ENCODE measurements at places on chromosomes 13 and 19. TPM values are rescaled to one million over a fixed set of nuclear protein-coding genes. Genes with fewer than 3 reads are reported as not detected.

The APOC4 gene
- not detected for total RNA-seq

- no peak for DNase-seq
Measured at GRCh38 chr13:68696907-68697306, 1410.7 kb upstream of the ATXN8OS start.

- DNase-seq, result no peak
Measured at GRCh38 chr13:104522235-104523072, 1456.2 kb upstream of the SLC10A2 start.

The SRRM5 gene
- 0.79 TPM for total RNA-seq

DNA sequence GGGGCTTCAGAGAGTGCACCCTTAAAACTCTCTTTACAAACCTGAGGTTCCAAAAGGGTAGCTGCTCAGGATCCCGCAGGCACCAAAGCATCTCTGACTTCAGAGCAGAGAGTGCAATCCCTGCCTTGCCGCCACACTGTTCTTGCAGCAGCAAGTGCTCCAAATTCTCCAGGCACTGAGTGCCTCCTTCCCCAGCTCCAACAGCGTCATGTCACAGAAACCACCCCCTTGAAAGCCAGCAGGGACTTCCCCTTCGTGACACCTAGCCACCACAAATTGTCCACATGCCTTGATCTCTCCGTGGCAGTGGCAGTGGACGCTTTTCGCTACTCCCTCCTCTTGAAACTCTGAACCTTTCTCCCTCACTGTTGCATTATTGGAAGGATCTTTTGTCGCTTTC is 39.9 kb downstream of the MBNL2 start:
- DNase-seq, result no peak

The ZNF121 gene
- 55.7 TPM for total RNA-seq

GRCh38 chr13:28324181-28324789 is 170.6 kb downstream of the FLT1 start:
- peak; percentile 71 for DNase-seq

The C13orf42 gene
- not detected for total RNA-seq

- DNase-seq, result no peak
Measured at GRCh38 chr19:17327068-17327653, 7.5 kb downstream of the ANO8 start.
